ENCODE measurements at places on chromosomes 1 and 21.

- no peak for DNase-seq
Measured at GRCh38 chr1:164576291-164577271, 17.6 kb downstream of the PBX1 start.

- no peak for DNase-seq
Measured at GRCh38 chr1:101257500-101258325, 20.9 kb downstream of the S1PR1 start.

DNA sequence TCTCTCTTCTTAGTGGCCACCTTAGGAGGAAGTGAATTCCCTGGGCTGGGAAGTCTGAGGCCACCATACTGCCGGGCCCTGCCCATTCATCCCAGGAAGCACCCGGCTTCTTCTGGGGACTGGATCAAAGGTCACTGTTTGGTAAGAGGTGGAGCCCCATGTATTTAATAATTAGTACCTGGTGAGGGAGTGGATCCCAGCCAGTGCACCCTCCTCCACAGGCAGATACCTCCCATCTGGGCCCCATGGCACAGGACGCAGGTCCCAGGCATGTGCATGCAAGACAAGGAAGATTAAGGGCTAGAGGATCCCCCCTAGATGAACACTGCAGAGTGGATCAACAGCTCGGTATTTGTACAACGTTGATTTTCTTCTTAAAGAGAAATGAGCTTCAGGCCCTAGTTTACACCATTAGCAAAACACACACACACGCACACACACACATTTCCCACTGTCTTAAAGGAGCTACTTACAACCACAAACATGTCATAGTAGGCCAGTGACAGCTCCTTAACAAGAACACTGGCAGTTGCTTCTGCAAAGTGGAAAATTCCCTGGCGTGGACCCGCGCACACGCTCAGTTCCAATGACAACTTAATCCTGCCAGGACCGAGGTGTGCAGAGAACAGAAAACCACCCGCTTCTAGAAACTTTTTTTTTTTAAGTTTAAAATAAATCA, 90.7 kb downstream of the MRPL37 start:
- no peak for DNase-seq

DNA sequence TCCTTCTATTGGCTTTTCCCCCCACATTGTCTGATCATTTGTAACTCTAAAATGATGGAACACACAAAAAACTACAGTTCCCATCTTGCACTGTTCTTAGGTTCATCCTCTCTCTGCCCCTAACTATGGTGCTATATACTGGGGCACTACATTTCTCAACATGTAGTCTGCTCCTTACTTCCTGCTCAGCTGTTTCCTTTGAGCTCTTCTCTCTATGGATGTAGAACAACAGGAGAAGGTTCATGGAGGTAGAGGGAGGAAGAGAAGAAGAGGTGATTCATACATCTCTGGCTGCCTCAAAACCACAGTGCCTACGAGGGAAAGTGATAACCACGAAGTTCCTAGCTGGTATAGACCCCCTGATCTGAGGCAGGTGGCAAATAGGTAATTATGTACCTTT, 7.0 kb upstream of the C1orf146 start:
- DNase-seq: no peak

DNA sequence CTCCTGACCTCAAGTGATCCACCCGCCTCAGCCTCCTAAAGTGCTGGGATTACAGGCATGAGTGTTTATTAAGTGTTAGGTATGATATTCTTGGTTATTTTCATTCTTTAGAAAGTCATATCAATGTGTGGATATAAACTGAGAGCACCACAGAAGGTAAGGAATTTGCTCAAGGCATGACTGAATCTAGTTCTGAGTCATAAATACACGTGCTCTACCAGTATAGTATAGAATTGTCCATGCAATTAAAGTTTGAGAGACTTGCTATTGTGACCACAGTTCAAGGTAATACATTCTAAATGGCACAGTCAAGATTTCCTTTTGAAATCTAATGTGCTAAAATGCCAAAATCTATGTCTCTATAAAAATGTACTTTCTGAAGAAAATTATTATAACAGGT, 401.1 kb upstream of the CHRM3 start:
- DNase-seq: no peak

- DNase-seq: no peak
Measured at GRCh38 chr1:166906647-166907046, 30.6 kb upstream of the TADA1 start.

DNA sequence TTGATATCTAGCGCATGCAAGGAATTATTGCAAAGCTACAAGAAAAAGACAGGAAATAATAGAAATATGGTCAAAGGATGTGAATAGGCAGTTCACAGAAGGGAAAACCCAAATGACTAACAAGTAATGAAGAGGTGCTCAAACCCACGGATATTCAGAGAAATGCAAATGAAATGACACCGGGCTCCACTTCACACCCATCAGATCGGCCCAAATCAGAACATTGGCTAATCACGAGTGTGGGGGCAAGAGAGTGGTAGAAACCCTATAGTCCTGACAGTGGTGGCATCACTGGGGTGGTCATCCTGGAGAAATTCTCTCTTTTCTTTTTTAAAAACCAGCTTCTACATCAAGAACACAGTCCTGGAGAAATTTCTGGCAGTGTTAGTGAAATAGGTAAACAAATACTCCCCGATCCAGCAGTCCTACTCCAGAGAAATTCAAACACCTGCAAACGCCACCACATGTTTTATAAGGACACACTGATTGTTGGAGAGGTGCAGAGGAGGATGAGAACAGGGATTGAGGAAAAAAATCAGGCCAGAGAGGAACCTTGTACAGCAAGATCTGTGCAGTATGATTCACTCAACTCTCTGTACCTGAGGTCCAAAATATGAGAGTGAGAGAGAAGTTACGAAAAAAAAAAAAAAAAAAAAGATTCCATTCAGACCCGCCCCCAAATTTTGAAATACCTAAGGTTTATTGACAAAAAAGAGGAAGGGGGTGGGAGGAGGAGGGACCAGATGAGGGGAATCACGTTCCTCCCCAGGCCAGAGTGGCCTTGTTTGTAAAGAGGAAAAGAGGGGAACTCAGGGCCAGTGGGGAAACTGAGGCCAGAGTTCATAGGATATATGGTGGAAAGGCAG, 9.2 kb upstream of the TNFRSF1B start:
- DNase-seq: no peak

DNA sequence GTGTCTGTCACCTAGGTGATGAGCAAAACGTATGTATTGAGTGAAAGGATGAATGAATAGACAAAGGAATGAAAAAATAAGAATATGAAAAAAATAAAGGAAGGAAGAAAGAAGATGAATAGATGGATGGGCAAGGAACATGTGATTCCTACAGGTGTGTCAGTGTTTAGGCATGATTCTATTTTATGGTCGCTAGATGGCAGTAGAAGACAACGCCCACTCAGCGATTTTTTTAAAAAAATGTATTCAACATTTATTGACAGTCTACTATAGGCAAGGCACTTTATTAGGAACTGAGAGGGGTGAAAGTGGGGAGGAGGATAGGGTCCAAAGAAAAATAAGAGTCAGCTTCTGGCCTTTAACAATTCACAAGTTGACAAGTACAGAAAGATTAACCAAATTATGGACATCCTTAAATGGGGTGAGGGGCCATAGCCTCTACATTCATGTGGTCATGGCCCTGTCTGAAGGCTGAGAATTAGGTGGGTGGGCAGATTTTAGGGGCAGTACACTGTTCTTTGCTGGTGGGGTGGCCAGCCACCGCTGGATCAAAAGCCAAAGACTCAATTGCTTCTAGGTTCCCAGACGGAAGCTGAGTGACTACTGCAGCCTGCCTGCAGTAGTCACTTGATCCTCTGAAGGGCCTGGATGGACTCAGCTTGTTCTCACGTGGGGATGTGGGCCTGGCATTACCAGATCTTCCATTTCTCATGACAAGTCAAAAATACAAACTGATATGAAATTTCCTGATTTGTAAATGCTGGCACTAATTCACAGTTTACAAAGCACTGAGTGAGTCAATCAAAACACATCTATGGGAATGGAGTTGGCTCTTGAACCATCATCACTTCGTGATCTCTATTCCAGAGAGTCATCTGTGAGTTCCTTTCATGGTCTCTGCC, 83.9 kb downstream of the FASLG start:
- peak; percentile 48 for DNase-seq

DNA sequence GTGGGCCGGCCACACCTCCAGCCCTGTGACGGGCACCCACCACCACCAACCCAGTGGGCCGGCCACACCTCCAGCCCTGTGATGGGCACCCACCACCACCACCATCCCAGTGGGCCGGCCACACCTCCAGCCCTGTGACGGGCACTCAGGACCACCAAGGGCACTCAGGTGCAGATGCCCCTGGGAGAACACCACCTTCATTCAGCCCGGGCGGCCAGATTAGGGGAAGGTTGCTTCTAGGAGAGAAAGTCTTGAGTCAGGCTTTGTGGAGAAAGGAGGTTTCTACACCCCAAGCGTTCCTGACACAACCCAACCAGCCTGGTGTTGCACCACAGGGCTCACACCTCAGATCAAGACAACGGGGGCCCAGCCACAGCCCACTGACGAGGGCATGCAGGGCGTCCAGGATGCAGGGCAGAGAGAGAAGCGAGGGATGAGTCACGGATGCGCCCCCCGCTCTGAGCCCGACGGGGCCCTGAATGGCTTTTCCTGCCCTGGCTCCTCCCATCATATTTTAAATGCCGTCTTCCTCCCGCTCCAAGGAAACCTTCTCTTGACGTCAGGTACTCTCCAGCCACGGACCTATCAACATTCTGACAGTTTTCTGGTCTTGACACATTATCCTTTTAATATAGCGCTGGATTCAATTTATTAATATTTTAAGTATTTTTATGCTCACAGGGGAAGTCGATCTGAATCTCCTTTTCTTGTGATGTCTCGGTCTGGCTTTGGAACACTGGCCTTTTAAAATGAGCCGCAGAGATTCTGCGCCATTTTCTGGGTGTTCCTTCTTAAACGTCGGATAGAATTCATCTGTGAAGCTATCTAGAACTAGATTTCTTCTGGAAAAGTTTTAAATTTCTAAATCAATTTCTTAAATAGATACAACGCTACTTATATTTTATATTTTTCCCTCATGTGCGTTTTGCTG, 631 bp upstream of the SPATC1L start:
- peak; percentile 80 for DNase-seq

DNA sequence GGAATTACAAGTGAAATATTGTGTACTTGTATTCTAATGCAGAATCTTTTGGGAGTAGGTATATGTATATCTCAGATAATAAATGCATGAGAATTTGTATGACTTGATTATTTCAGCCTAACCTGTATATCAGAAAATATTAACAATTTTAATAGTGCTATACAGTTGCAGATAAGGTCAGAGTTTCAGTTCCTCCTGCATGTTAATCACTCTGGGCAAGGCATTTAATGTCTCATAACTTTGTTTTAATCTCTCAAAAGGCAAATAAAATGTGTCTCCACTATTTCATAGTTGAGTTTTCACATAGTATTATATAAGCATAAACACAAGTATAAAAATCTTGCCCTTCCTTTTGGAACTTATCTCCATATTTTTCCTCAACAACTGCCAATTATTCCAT, 352.5 kb downstream of the KCNT2 start:
- no peak for DNase-seq

- no peak for DNase-seq
Measured at GRCh38 chr1:180254854-180255253, 24.8 kb downstream of the LHX4 start.

DNA sequence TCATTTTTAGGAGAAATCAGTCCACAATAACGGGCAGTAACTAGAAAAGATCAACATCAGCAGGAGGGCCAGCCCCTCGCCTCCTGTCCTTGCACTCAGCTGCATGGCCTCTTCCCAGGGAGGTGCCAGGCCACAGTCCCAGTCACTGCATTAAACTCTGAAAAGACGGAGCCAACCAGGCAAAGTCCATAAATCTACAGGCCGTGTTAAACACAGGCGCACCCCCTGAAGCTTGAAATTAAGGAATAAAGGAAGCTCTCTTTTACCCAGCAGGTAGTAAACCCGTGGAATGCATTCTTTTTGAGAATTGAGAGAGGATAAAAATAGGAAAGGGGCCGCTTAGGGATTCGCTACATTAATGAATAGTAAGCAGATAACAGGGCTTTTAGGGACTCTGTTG, 18.4 kb downstream of the H6PD start:
- no peak for DNase-seq

GRCh38 chr1:181423301-181423918, 59.9 kb upstream of the CACNA1E start:
- peak; percentile 15 for DNase-seq
